A549 treated with ZK216348 at 1 μM for 4 hours (cell line): ENCODE measurements at places on chromosomes 6 and 20. TPM values are rescaled to one million over a fixed set of nuclear protein-coding genes. Genes with fewer than 3 reads are reported as not detected.

The RAET1E gene
- total RNA-seq, result 2.1 to 4.1 TPM (median 2.7 TPM) in 5 replicates

The FARS2 gene
- 9.8 to 11.6 TPM (median 10.2 TPM) in 5 replicates for total RNA-seq

The SLC22A1 gene
- total RNA-seq, result 1.7 to 3.4 TPM (median 2.2 TPM) in 5 replicates

The LY86 gene
- total RNA-seq, result not detected in 5 replicates

The PRRT1 gene
- 0.47 to 0.95 TPM (median 0.68 TPM) in 5 replicates for total RNA-seq

The SLC22A16 gene
- not detected in 5 replicates for total RNA-seq

The ZHX3 gene
- total RNA-seq, result 4.9 to 15.4 TPM (median 7.6 TPM) in 5 replicates

The FAM209B gene
- 0.34 to 1.00 TPM (median 0.75 TPM) in 4 of 5 replicates, not detected in the other for total RNA-seq

The VWA7 gene
- total RNA-seq, result 0.53 to 2.7 TPM (median 1.1 TPM) in 5 replicates

The DLK2 gene
- 3.6 to 7.8 TPM (median 7.3 TPM) in 5 replicates for total RNA-seq

The ADIG gene
- not detected in 5 replicates for total RNA-seq

The SASH1 gene
- 2.0 to 3.2 TPM (median 2.4 TPM) in 5 replicates for total RNA-seq

The RGS17 gene
- total RNA-seq, result 3.2 to 8.4 TPM (median 7.3 TPM) in 5 replicates

The OGFRL1 gene
- 3.4 to 8.2 TPM (median 6.3 TPM) in 5 replicates for total RNA-seq

The GTSF1L gene
- not detected in 5 replicates for total RNA-seq

The CST4 gene
- not detected in 5 replicates for total RNA-seq

The SRSF6 gene
- total RNA-seq, result 106 to 127 TPM (median 109 TPM) in 5 replicates

The SALL4 gene
- 1.3 to 2.6 TPM (median 1.4 TPM) in 5 replicates for total RNA-seq

The OPRM1 gene
- total RNA-seq, result not detected in 5 replicates

The ANGPT4 gene
- 0.04 to 0.06 TPM in 2 of 5 replicates, not detected in the others for total RNA-seq

The CGA gene
- 0.16 to 0.25 TPM in 2 of 5 replicates, not detected in the others for total RNA-seq

The SNHG17 gene
- total RNA-seq, result 165 to 191 TPM (median 186 TPM) in 5 replicates

The FOXF2 gene
- total RNA-seq, result 17.5 to 29.8 TPM (median 25.5 TPM) in 5 replicates
